ENCODE measurements at places on chromosomes 6 and 20.

DNA sequence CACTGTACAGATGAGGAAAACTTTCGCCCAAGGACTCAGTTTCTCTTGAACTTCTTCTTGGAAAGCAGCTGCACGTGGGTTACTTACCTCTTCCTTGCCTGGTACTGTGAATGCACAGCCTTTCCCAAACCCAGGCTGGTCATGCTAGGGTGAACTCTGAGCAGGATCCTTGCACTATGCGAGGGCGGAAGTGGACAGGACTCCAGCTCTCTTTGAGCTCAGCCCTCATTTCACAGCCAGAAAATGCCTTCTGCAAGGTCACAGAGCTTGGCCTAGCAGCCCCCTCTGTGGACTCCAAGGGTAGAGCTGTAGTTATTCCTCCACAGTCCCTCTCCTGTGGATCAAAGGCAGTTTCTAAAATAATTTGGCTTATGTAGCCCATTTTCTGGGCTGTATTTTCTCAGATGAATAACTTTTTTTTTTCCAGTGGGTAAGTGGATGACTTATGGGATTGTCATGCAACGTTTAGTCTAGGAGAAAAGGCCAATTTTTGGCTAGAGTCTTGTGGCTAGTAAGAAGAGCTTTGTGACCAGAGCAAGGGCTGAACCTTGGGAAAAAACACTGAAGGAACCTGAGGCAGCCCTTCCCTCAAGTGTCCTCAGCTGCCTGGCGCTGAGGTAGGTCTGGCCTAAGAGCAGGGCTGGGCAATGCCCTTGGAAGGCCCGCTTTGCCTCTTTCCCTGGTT, 172.7 kb downstream of the SCP2D1 start:
- no peak for DNase-seq

DNA sequence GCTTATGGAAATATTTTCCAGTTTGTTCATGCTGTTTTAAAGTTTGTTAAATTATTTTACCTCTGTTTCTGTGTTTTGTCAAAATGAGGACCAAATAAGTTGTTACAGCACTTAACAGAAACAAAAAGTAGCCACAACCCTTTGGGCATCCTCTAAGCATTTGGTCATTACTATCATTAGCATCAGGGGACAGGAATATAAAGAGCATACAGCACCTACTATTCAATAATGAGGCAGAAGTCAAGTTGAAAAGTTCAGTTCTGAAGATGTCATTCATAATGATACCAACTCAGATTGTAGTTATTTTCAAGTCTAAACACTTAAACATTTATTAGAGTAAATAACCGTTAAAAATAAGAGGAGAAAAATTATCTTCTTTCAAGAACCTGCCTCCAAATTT, 862.3 kb upstream of the FLRT3 start:
- DNase-seq = no peak

- no peak for DNase-seq
Measured at GRCh38 chr6:153340568-153340967, 209.5 kb upstream of the RGS17 start.

- DNase-seq = no peak
Measured at GRCh38 chr6:7879980-7880717, 30.4 kb downstream of the TXNDC5 start.

GRCh38 chr20:1625083-1625690, 5.4 kb upstream of the SIRPB1 start:
- DNase-seq = no peak

DNA sequence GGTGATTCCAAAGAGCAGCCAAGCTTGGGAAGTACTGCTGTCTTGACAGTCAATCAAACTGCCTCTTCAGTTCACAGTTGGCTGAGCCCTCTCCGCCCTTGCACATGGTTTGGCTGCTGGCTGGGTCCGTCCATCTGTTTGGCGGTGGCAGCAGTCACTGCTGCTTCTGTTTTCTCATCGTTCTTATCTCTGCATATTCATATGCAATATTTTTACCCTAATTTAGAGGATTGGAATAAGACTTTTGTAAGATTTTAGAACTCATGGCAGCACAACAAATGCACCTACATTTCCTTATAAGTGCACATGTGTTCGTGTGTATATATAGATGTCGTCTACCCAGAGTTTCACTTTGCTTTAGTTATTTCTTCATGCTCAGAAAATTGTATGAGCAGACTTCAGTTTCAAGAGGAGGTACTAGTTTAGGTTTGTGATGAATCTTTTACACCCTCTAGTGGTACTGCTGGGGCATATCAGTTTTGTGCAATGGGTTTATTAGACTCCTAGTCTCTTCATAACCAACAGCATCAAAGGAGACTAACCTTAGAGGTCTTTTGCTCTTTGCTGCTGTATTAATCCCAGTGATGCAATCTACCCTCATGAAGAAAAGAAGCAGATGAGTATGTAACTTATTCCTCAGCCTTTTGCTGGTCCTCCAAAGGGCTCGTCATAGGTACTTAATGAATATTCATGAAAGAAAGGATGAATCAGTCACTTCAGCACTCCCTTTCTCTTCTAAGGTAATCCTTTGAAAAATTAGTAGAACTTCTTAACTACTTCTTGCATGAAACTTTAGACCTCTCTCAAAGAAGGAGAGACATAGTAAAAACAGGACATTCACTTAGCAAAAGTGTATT, 44.3 kb downstream of the KHDC1L start:
- no peak for DNase-seq
